MV-4-11 (cell line): ENCODE measurements at places on chromosomes 12 and 14.

GRCh38 chr14:46581036-46581671 lies 70.4 kb downstream of the RPL10L start:
- DNase-seq, result peak; percentile 66

DNA sequence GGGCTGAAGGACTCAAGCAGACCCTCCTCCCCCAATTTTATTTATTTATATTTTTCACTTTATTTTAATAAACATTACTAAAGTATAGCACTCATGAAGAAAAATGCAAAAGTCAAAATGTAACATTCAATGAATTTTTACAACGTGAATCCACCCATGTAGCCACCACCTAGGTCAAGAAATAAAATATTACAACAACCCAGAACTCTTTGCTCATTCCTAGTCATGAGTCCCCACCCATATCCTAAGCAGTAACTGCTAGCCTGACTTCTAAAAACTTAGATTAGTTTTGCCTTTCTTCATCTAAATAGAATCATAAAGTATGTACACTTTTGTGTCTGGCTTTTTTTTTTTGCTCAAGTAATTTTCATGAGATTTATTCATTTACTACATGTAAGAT lies 86.9 kb upstream of the CRY1 start:
- DNase-seq, result no peak

DNA sequence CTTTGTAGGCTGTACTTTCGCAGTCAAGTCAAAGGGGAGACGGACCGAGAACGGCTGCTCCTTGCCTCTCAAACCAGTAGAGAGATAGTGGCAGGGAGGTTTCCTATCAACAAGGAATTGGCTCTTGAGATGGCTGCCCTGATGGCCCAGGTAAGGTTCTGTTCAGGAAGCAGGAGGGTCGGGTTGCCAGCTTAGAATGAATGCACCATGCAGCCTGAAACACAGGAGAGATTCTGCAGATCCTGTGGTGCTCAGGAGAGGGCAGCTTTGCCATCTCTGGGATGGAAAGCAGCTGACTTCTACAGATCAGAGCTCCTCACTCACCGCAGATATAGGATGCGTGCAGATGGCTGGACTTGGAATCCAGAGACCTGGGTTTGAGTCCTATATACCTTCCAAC lies 18.0 kb downstream of the PIGH start:
- no peak for DNase-seq

- no peak for DNase-seq
Observed at GRCh38 chr12:114767084-114767760, 83.2 kb upstream of the TBX3 start.

DNA sequence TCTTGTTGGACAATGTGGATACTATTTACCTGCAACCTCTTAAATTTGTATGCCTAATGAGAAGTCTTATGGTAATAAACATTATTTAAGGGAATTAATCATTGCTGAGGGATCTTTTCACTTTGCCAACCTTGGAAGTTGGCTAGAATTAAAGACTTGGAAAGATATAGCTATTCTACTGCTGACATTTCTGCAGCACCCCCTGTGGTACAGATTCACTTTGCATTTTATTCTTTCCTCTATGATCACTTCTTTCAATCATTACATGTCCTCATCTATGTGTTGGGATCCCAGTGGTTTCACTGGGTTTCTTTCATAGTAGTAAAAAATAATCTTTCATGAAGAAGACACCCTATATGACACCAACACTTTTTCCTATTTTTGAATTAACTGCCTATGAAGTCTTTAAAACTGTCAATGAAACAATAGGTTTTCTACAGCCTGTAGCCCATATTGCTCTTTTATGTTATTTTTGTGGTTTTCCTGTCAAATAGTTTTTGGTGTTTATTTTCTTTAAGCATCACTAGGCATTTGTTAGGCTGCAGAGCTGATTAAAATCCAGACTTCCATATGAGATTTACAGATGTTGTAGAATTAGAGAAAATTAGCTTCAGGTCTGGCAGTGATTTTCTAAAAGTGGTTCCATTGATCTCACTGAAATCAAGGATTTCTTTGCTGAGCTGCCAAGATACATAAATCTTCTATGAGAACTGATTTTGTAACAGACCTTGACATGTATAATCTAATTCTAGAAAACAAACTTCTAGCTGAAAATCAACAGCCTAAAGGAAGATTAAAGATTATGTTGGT lies 256.1 kb downstream of the NAV3 start:
- no peak for DNase-seq

DNA sequence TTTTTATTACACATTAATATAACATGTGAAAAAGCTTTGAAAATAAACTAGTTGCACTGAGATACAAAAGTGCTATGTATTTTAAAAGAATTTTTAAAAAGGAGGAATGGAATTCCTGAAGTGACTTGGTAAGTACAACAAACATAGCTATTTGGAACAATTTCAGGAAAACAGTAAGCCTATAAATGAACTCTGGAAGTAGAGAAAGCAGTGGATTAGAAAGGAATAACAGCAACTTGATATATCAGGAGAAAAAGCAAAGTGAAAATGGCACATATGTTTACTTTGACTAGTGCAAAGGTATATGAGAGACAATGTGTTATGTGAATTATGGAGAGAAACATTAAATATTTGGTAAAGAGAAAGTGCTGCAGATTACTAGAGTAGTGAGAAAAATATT lies 811.7 kb downstream of the C12orf50 start:
- no peak for DNase-seq

- DNase-seq, result no peak
Observed at GRCh38 chr14:93231129-93231979, 24.3 kb downstream of the UBR7 start.

- no peak for DNase-seq
Observed at GRCh38 chr12:462936-463705, 3.4 kb downstream of the B4GALNT3 start.

- DNase-seq, result no peak
Observed at GRCh38 chr14:30889244-30889594, 14.9 kb downstream of the COCH start.

GRCh38 chr14:94648801-94649200 lies 36.6 kb downstream of the SERPINA3 start:
- DNase-seq, result no peak

DNA sequence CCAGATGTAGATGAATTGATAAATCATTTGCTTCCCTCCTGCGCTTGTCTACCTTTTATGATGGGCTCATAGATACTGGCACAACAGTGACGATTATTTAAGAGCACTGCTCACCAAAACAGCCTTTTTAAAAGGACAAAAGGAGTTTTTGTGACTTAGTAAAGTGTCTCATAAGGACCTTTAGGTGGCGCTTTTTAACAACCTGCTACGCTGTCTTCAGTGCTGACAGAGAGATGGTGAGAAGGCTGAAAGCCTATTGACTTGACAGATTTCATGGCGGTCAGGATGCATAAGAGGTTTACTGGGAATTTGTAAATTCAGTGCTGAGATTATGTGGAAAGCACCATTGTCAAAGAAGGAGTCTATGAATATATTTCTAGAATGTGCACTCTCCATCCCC lies 87.6 kb downstream of the SLC15A5 start:
- DNase-seq, result no peak

GRCh38 chr14:92185559-92185958 lies 63.8 kb downstream of the CPSF2 start:
- DNase-seq, result peak; percentile 32

DNA sequence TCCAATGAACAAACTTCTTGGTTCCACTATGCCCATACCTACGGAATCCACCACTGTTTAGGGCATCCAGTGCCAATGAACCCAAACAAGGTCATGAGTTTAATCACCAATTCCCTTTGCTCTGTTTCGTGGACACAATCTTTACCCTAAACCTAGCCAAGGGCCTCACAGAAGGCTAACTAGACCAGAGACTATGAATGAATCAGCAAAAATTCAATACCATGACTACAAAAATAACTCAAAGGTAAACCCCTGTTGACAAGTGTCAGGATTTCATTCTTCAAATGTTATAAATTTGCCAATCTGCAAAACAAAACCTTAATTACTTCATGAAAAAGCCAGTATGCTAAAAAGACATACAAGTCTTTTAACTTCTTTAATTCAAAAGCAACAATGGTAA lies 96.7 kb downstream of the CEP128 start:
- no peak for DNase-seq

GRCh38 chr14:64865109-64865508 lies 14.6 kb downstream of the SPTB start:
- no peak for DNase-seq

GRCh38 chr12:90959538-90960139 lies 4.7 kb upstream of the CCER1 start:
- peak; percentile 31 for DNase-seq

DNA sequence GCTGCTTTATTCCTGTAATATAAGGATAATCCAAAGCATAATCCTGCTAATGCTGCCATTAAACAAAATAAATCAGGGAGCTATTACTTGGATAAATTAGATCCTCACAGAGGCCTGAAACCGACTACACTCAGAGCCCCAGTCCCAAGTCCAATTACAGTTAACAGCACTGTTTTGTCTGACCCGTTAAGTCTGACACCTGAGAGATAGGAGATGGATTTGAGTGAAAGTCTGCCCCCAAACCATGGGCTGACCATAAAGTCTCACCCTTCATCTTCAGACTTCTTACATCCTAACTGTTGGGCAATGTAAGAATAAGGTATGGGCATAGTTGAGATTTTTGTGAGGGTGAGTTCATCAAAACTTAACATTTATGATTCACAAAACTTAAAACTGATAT lies 181.7 kb downstream of the PLCZ1 start:
- DNase-seq, result no peak

- no peak for DNase-seq
Observed at GRCh38 chr12:100331871-100332270, 25.0 kb upstream of the SLC17A8 start.

- no peak for DNase-seq
Observed at GRCh38 chr12:46998811-46999368, 80.5 kb upstream of the PCED1B start.

- no peak for DNase-seq
Observed at GRCh38 chr12:60398547-60398946, 802.7 kb downstream of the SLC16A7 start.

GRCh38 chr14:60420050-60420449 lies 65.8 kb downstream of the C14orf39 start:
- DNase-seq, result no peak

- no peak for DNase-seq
Observed at GRCh38 chr14:47120645-47121044, 469.1 kb upstream of the RPL10L start.

- DNase-seq, result no peak
Observed at GRCh38 chr12:57896434-57897201, 44.7 kb upstream of the ATP23 start.

DNA sequence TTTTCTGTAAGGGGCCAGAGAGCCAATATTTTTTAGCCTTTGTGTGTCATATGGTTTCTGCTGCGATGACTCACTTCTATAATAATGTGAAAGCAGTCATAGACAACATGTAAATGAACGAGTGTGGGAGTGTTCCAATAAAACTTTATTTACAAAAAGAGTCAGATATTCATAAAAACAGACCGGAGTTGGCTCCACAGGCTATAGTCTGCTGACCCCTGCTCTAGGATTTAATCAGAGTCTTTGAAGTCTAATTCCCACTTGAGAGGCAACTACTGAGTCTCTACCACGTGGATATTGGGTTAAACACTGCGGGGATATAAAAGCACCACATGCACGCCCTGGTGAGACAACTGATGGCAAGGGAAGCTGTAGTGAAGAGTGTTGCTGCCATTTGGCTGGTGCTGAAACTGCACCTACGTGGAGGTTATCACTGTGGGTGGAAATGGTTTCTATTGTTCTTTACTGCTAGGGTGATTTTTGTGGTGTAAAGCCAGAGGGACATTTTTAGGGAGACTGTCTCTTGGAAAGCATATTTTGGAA lies 3.6 kb upstream of the NINJ2 start:
- DNase-seq, result no peak

- no peak for DNase-seq
Observed at GRCh38 chr12:29286081-29286790, 94.7 kb downstream of the ERGIC2 start.

GRCh38 chr14:43855556-43855955 lies 651.5 kb downstream of the FSCB start:
- no peak for DNase-seq

- no peak for DNase-seq
Observed at GRCh38 chr12:127911291-127911690, 355.7 kb upstream of the TMEM132C start.

- DNase-seq, result no peak
Observed at GRCh38 chr12:101759396-101760047, 20.3 kb upstream of the SYCP3 start.

DNA sequence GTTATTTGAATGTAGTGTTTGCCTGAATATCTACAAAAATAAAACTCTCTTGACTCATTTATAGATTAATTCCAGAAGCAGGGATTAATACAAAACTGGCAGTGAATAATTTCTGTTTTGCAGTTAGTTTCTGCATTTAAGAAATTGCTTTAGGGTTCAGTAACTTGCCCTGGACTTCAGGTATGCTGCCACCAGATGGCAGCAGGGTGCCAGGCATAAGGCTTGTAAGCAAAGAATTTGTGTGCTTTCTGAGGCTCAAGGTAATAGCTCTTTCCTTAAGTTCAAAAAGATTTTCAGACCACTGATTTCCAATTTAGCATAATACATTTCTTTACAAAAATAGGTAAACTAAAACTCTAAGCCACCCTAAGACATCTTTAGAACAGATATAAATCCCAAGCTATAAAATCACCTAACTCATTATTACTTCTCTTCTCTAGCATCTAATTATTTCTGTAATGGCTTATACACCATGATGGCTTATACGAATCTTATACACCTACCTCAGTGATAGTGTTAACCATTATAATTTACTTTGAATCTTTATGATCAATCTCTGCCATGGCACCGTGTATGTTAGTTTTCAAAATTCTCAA lies 398.3 kb downstream of the APAF1 start:
- DNase-seq, result peak; percentile 55

DNA sequence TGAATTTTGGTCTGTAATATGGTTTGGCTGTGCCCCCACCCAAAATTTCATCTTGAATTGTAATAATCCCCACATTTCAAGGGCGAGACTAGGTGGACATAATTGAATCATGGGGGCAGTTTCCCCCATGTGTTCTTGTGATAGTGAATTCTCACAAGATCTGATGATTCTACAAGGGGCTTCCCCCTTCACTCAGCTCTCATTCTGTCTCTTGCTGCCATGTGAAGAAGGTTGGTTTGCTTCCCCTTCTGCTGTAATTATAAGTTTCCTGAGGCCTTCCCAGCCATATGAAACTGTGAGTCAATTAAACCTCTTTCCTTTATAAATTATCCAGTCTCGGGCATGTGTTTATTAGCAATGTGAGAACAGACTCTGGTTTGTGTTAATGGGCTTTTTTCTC lies 5.9 kb downstream of the LRRC9 start:
- DNase-seq, result no peak

DNA sequence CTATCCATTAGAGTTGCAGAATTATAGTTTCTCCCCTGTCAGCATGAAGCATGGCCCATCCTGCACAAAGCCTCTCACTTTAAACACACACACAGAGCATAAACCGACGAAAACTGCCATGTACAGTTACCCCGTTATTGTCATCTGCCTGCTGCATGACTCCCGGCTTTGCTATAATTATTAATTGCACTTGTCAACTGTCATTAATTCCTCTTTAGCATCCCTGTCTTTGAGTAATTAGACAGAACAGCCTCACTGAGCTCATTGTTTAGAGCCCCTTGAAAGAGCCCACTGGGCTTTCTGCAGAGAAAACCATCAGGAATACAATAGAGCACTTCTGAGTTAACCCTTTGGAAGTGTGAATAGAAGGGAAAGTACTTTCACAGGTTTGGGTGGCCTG lies 307.2 kb upstream of the SOX5 start:
- no peak for DNase-seq

GRCh38 chr12:132270516-132270915 lies 58.9 kb downstream of the GALNT9 start:
- DNase-seq, result no peak
